ENCODE measurements at places on chromosomes 2 and 18.

GRCh38 chr2:80255918-80256781 is 48.4 kb downstream of the LRRTM1 start:
- no peak for DNase-seq

GRCh38 chr2:28776471-28776870 is 24.8 kb downstream of the PPP1CB start:
- no peak for DNase-seq

DNA sequence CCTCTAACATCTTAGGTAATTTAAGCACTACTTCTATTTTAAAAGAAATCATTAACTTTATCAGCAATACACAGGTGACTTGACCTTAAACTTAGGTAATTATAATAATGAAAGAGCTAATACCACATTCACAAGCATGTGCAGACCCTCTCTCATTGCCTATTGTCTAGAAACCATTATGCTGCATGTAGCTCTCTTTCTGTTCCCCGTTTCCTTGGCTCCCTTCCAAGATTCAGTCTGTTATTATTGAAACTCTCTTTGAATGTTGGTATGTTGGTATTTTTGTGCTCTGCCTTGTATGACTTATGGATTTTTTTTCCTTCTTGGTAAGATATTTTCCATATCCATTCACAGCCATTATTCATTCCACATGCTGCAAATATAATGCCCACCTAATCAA is 201.2 kb downstream of the CDCA7 start:
- no peak for DNase-seq

DNA sequence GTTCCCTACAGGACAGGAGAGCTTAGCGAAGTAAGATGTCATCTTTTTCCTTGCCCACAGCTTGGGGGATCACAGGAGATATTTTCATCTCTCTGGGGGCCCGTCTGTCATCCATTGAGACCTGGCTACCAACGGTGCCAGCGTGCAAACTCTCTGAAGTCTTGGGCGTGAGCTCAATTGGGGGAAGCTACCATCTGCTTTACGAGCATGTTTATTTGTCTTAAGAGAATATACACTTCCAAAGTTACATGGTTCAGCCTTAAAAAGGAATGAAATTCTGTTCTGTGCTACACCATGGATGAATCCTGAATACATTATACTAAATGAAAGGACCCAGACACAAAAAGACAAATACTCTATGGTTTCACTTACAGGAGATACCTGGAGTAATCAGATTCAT is 13.6 kb downstream of the SAG start:
- no peak for DNase-seq

- no peak for DNase-seq
Measured at GRCh38 chr2:200376513-200377354, 70.2 kb downstream of the SPATS2L start.

- DNase-seq, result peak; percentile 75
Measured at GRCh38 chr2:37156071-37156856, 516 bp downstream of the EIF2AK2 start.

Data from activated CD8-positive, alpha-beta memory T cell treated with anti-CD3 and anti-CD28 coated beads, Interleukin-2, amount 50 U/mL, for 48 hours (primary cell).